ENCODE measurements at places on chromosomes 5 and 9. TPM values are rescaled to one million over a fixed set of nuclear protein-coding genes. Genes with fewer than 3 reads are reported as not detected.

DNA sequence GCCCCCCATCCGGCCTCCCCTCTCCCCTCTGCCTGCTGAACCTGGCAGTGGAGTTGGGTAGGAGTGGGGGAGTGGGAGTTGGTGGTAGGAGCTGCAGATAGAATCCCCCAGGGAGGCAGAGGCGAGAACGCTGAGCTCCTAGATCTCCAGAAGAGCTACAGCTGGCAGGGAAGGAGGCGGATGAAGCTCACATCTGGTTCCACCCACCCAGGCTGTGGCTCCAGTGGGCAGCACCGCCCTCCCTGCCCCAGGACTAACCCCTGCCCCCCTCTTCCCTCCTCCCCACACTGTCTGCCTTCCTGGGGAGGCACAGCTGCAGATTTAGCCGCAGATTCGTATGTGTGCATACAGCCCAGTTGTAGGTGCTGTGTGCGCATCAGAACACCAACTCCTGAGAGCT lies 34.2 kb downstream of the C9orf50 start:
- DNase-seq: no peak

DNA sequence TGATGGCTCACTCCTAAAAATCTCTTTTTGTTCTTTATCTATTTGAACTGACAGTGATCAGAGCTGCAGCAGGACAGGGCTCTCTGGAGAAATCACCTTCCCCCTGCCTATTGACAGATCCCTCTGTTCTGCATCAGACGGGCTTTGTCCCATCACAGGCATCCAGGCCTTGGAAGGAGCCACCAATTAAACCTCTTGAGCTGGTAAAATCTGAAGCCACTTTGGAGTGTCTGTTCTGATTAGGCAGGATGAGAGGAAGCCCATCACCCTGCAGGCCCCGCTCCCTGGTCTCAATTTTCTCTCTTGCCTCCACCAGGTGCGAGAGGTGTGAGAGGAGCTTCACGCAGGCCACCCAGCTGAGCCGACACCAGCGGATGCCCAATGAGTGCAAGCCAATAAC lies 97.7 kb downstream of the PRDM6 start:
- no peak for DNase-seq

DNA sequence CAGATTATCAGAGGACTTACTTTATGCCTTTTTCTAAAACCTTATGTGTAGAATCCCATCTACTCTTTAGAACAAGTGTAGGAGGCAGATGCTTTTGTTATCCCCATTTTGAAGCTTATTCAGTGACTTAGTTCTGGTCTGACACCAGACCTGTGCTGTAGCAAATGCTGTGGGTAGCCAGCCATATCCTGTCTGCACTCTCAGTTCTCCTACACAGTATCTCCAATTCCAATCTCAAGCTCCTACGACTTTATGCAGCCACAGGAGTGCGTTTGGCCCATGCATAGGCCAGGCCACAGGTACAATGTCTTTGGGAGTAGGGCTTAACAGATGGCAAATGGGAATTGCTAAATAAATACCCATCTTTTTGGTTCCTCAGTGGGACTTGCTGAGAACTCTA lies 292.6 kb downstream of the MCTP1 start:
- DNase-seq: no peak

- DNase-seq: peak; percentile 96
Observed at GRCh38 chr5:96934708-96935558, 947 bp upstream of the LNPEP start.

DNA sequence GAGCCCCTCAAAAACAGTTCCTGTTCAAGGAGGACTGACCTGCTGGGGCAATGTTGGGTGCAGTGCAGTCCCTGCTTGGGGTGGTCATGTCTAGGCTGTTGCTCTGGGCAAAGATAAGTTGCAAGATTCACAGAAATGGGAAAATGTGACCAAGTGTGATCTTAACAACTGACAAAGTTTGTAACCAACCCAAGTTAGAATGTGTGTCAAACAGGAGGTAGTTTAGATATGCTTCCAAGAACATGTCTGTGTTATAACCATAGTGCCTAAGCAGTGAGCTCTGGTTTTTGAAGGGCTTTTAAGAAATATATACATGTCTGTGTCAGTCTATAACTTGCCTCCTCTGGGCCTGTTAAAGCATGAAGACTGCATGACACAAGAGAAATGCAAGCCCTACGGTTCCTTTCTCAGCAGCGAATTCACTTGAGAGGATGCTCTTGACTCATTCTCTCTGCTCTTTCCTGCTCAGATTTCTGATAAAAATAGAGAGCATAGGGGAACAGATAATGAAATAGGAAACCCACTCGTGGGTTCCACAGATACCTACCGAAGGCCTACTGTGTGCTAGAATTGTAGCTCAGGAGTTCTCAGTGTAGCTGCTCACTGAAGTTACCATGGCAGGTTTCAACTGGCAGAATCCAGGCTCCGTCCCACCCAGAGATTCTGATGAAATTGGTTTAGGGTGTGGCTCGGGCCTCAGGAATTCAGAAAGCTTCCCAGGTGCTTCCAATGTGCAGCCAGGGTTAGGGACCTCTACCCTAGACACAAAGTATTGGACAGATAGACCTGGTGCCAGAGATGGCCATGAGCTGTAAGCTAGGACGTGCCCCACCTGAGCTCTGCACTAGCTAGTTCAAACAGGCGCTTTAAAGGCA lies 52.4 kb downstream of the ARHGEF37 start:
- DNase-seq: no peak

GRCh38 chr9:124251204-124251603 lies 6.5 kb upstream of the NEK6 start:
- no peak for DNase-seq

Gene MYOZ3
- 110 TPM for total RNA-seq

Gene TRMO
- 10.0 TPM for total RNA-seq

DNA sequence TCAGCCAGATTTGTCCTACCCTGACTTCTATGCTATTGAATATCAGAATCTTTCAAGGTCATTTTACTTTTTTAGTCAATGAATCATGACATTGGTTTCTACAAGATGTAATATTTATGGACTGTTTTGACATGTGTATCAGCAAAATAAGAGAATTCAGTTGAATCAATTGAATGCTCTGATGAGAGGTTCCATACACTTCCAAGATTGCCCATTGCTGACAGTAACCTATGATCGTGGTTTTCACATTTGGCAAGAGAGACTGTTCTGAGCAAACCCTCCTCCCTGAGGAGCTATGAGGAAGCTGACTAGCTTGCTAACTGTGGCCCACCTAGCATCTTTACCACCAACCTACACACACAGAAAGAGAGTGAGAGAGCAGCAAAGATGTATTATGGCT lies 56.7 kb upstream of the FST start:
- DNase-seq: no peak

DNA sequence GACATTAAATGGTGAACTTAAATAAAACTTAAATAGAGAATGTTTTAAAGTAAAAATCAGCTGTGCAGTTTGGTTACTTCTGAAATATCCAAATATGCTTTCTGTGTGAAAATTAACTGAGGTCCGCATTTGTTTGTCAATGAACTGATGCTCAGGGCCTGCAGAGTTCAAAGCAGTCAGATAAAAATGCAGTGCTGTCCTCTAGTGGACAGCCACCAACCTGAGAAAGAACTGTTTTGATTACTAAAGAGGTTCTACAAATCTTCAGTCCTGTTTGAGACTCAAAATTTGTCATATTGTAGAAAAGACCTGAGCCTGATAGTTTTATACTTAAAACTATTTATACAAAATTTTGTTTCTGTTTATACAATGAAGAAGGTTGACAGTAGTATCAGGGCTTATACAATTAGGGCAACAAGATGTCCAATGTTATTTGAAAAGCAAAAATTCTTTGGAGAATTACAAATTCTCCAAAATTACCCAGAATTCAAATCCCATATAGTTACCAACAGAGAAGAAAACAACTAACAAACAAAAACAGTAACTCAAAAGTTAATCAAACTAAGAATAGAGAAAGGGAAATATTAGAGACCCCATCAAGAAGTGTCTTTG lies 232.3 kb upstream of the TBCA start:
- DNase-seq: no peak

Gene SURF2
- 13.8 TPM for total RNA-seq

- no peak for DNase-seq
Observed at GRCh38 chr9:86275962-86276361, 6.4 kb downstream of the ISCA1 start.

- DNase-seq: peak; percentile 23
Observed at GRCh38 chr9:89649039-89649691, 44.4 kb downstream of the GADD45G start.

- DNase-seq: peak; percentile 82
Observed at GRCh38 chr9:107612136-107612535, 122.6 kb upstream of the KLF4 start.

DNA sequence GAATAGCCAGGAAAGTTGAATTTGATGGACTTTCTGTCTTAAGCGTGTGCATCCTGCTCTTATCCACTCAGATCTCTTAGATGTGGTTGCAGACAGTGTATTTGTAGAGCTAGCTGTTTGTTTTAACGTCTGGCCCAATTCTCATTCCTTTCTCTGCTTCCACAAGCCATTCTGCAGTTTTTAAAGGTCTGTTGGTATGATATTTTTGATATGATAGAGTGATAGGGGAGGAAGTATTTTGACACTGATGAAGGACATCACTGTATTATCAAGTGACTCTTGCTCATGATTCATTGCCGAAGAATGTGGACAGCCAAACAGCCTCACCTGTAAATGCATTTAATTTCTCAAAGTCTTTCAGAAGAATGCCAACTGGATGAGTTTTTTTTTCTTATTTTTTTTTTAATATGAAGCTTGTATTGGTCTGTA lies 4.5 kb downstream of the TJP2 start:
- no peak for DNase-seq

GRCh38 chr9:115637661-115638060 lies 515.9 kb upstream of the PAPPA start:
- DNase-seq: no peak

DNA sequence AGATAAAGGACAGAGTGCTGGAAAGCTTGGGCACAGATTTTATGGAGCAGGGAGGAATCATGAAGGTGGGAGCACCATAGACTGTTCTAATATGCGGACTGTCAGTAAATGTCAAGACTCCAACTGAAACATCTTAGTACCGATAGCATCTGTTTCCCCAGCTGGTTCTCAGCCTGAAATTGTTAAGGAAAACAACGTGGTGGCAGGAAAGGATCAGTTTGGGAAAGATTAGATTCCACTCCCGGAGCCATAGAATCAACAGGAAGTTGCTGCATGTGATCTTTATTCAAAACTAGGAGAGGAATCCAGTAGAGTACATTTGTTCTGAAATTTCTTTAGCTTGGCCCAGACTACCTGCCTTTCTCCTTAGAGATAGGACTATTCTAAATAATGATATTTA lies 559.1 kb downstream of the CSNK1G3 start:
- no peak for DNase-seq

Gene SPAAR
- 3.6 TPM for total RNA-seq

- DNase-seq: no peak
Observed at GRCh38 chr9:882416-882924, 41.0 kb downstream of the DMRT1 start.

DNA sequence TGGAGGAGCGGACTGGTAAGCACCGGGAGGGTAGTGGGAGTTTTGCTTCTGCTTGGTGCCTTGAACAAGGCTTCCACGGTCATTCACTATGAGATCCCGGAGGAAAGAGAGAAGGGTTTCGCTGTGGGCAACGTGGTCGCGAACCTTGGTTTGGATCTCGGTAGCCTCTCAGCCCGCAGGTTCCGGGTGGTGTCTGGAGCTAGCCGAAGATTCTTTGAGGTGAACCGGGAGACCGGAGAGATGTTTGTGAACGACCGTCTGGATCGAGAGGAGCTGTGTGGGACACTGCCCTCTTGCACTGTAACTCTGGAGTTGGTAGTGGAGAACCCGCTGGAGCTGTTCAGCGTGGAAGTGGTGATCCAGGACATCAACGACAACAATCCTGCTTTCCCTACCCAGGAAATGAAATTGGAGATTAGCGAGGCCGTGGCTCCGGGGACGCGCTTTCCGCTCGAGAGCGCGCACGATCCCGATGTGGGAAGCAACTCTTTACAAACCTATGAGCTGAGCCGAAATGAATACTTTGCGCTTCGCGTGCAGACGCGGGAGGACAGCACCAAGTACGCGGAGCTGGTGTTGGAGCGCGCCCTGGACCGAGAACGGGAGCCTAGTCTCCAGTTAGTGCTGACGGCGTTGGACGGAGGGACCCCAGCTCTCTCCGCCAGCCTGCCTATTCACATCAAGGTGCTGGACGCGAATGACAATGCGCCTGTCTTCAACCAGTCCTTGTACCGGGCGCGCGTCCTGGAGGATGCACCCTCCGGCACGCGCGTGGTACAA lies 556 bp downstream of the PCDHGC3 start:
- DNase-seq: peak; percentile 84

GRCh38 chr9:126490871-126491567 lies 122.7 kb upstream of the LMX1B start:
- peak; percentile 9 for DNase-seq

Gene DCTN4
- total RNA-seq: 50.9 TPM

DNA sequence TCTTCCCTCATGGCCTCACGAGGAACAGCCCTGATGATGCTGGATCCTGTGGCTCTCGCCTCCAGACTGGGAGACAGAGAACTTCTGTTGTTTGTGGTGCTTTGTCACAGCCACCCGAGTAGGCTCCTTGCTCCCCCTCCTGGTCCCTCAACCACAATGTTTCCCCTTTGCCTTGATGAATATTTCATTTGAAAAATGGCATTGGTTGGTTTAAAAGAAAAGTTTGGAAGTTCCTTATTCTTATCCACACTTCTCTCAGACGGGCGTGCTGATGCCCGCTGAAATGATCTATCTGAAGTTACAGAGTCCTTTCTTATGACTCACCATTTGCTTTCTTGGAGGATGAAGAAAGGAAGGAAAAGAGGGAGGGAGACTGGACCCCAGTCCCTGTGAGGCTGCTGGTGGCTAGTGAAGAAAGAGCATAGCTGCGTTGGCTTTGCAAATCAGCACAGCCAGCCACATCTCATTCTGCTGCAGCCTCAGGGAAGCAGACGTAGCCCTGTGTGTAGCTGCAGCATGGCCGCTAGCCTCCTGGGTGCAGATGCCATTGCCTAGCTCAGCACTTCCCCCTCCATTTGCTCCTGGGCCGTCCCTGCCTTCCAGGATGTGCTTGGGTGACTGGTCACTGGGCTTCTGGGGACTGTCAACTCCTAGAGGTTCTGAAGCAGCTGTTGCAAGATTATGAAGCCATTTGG lies 185.9 kb downstream of the ERCC6L2 start:
- DNase-seq: no peak

All from psoas muscle (tissue), 8 donors.